ENCODE measurements at places on chromosomes 4 and X.

DNA sequence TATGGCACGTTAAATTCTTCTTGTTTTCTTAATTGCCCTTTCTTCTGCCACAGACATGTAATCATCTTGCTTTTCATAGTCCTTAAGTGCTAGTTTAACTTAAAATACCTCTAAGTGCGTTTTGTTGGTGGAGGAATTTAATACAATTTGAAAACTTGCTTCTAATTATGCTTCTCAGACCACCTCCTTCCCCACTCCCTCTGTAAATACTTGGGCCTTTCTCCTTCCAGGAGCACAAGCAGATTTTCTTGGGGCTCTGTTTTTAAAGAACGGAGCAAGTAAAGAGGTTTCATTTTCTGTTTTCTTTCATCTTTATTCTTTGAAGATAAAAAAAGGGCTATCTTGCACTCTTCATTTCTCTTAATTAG is 559 bp upstream of the PCDH18 start:
- DNase-seq: no peak

GRCh38 chr4:47615385-47615784 is 130.3 kb downstream of the ATP10D start:
- DNase-seq: no peak

DNA sequence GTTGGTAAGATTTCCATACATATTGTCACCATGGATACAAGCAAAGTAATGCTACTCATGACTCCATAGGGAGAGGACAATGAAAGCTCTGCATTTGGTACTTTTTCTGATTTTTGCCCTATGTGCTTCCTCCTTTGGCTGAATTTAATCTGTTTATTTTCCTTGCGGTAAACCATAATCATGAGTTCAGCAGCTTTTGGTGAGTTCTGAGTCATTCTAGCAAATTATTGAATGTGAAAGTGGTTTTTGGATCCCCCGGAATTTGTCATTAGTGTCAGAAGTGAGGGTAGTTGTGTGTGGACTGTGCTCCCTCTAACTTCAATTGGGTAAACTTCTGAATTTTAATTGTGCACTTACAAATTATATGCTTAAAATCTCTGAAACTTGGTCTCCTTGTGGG is 170.3 kb downstream of the MOSPD2 start:
- DNase-seq: no peak

GRCh38 chrX:52983321-52984000 is 25.1 kb upstream of the FAM156A start:
- no peak for DNase-seq

Data from stimulated activated CD4-positive, alpha-beta T cell treated with anti-CD3 and anti-CD28 coated beads, Interleukin-12 subunit alpha, Interleukin-12 subunit beta, amount 100 ng/mL, for 48 hours (primary cell).